ENCODE measurements at places on chromosomes 6 and 20.

DNA sequence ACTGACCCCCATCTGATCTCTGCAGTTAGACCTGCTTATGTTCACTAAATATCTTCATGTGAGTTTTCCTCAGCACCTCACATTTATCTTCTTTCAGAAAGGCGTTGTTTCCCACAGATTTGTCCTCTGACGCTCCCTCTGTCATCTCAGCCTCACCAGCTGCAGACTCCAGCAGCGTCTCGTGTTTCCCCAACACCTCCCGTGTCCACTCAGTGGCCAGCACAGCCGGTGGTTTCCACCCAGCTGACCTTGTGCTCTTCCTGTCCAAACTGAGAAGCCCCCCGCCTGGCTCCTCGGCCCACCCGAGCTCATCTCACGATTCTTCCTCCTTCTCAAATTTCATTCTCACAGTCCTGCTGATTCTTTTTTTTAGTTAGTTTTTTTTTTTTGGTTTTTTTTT is 12.5 kb downstream of the ERMARD start:
- DNase-seq: no peak

- DNase-seq: no peak
Measured at GRCh38 chr6:122733259-122733658, 46.3 kb upstream of the FABP7 start.

GRCh38 chr6:255751-256083 is 36.6 kb upstream of the DUSP22 start:
- no peak for DNase-seq

DNA sequence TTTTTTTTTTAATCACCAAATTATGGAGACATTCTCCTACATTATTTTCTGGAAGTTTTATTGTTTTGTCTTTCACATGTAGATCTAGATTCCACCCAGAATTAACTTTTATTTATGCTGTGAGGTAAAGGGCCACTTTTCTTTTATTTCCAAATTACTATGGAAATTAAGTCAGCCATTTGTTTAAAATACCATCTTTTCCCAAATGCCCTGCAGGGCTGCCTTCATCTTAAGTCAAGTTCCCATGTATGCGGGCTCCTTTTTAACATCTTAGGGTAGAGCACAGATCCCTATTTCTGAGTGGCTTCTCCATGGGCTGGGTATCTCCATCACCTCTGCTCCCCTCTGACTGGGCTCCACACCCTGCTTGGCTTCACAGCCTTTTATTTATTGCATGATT is 348.4 kb downstream of the SOX4 start:
- no peak for DNase-seq

DNA sequence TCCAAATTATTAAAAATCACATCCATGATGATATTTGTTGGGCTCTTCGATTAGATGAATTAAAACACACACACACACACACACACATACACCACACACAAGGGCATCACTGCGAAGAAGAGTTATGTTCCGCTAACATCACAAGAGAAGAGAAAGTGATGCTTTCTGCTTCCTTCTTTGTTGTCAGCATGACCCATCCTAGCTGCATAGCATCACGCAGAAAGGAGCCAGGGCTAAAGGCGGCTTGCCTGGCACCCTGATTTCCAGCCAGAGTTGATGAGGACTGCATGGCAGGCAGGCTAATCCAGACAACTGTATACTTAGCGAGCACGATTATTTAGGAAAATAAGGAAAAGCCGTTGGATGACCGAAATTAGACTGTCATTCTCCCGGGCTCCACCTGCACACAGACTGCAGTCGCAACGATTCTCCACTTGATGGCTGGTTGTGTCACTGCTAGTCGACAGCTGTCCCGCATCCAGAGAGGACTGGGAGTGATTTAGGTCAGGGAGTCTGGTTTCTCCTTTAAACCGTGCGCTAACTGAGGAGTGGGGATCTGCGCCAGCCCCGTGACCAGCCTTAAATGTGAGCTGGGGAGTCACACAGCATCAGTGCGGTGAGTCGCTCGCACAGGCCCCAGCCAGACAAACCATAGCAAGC is 70.6 kb upstream of the SOX4 start:
- DNase-seq: no peak

DNA sequence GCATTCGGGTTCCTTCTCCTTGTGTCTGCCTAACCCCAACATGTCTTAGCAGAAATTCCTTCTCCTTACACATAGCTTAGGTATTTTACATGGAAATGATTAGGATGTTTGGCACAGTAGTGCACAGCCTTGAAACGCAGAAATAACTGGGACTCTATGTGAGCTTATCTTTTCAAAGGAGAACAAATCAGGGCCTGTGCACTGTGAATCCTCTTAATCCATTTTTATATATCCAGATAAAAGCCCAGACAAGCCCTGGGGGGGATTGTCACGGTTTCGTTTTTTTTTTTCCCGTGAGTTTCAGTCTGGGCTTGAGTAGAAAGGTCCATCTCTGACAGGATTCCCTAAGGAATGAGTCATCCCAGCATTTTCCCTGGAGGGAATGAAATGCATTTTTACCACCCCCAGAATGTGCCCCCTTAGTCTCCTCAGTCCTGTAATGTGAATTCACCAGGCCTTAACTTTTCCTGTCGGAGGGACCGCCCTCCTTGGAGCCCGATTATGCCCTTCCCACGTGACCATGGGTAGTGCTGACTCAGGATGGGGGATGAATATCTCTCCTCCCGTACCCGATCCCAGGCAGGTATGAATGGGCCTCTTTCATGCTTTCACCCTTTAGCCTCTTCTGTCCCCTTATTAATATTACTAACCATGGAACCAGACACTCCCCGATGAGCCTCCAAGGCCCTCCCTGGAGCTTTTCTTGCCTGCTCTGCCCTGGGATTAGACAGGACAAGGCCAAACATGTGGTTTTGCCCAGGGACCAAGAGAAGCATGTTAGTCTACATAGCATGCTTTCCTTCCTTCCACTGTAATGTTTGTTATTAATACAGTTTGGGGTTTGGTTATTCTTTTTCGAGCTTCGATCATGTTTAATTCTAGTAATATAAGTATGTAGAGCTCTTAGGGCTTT is 23.9 kb upstream of the NAA20 start:
- DNase-seq: peak; percentile 99

DNA sequence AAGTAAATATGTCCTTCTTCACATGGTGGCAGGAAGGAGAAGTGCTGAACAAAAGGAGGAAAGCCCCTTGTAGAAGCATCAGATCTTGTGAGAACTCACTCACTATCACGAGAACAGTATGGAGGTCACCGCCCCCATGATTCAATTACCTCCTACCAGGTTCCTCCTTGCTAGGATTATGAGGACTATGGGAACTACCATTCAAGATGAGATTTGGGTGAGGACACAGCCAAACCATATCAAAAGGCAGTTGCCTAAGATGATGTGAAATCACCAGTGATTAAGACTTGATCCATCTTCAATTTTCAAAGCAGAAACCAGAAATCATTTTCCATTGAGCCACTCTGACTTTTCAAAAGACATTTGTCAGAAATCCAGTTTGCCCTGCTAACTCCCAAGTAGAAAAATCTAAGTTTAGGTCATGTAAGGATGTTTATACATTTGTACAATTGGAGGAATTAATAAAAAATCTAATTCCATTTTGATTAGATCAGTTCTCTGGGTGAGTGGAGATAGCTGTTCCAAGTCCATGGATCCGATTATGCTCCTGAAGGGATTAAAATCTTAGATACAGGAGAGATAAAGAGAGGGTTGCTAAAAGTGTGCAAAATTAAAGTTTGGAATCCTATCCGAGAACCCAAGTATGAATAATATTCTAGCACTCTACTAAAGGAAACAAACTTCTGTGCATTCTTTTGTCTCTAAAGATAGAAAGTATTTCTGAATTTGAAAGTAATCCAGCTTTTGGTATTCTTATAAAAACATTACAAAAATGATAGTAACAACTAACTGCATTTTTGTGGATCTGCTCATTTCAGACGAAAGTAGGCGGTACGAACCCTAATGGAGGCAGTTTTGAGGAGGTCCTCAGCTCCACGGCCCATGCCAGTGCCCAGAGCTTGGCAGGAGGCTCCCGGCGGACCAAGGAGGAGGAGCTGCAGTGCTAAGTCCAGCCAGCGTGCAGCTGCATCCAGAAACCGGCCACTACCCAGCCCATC is 39.5 kb downstream of the HDDC2 start:
- DNase-seq: peak; percentile 74

- DNase-seq: no peak
Measured at GRCh38 chr6:6772751-6773150, 184.2 kb downstream of the LY86 start.

DNA sequence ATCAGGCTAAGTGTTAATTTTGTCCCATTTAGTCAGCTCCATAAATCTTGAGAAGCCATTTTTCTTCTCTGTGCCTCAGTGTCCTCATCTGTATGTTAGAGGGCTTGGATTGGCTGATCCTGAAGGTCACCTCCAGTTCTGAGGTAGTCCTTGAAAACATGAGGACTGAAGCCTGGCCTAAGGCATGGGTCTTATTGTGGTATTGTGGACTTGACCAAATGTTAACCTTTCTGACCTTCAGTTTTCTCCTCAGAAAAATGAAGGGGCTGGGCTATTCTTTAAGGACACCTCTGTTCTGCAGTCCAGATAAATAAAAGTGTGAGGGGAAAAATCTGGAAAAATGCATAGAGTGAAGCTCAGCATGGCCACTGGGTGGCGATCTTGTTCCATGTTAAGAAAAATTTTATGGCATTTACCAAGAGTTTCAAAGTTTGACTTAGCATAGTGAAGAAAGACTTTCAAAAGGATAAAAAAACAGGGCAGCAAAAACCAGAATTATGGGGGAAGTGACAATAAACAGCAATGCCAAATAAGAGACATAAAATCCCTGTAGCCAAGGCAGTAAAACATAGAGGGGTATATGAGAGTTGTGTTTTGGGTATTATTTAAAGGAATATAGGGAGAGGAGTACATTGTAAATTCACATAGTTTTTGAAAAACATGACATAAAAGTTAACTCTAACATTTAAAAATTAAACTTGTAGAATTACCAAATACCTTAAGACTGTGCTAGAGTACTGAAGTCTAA is 13.2 kb upstream of the TFB1M start:
- DNase-seq: peak; percentile 61

DNA sequence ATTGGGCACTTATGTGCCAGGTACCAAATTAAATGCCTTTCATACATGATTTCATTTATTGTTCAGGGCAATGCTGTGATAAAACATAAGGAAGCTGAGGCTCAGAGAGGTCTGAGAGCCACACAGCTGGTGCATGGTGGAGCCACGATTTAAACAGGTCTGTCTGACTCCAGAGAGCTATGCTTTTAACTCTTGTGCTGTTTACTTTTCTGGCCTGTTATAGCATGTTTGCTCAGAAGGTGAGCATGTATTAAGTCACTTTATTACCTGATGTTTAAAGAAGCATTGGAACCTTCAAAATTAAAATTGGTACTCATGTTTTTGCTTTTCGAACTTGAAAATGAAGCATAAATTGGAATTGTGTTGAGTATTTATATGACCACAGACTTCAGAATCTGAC is 26.8 kb downstream of the MCM8 start:
- no peak for DNase-seq

GRCh38 chr20:63898882-63899558 is 4.1 kb downstream of the DNAJC5 start:
- no peak for DNase-seq

DNA sequence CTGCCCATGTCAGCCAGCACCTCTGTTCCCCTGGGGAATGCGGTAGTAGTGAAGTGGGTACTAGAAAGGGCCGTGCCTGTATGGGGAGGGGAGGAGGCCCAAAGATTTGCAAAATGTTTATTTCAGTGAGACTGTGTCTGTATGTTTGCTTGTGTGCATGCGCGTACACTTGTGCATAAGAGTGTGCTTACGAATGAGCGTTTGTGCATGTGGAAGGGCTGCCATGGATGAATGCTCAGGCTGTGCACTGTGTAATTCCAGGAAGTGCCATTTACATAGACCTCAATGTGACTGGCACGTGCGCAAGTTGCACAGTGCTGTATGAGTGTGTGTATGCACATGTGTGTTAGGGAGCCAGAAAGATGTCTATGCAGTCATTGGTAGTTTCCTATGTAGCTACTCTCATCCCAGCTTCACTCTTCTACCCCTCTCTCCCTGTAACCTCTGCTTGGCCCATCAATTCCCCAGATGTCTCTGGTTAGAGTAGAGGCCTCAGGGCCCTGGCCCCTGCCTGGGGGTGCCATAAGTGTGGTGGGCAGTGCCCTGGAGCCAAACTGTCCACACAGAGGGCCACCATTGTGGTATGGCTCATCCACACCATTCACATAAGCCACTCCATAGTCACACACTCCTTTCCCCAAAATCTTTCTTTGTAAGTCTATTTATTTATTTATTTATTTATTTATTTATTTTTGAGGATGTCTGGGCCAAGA is 26.8 kb upstream of the SLC22A7 start:
- DNase-seq: no peak

DNA sequence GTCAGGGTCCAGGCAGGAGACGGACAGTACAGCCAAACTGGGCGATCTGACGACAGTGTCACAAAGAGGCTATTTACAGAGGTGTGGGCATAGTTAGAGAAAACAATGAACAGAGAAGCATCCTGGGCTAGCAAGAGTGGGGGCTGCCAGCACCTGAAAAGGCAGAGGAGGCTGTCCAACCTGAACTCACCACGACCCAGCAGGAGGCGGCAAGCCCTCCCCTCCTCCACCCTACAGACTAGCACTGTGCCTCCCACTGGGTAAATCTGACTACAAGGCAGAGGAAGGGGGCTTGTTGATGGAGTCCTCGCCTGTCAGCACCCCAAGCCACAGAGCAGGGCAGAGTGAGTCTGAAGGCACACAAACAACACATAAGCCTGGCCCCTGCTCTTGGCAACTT is 52.8 kb upstream of the CDYL start:
- no peak for DNase-seq

All from EL (cell line).